ENCODE measurements at places on chromosomes 3 and 15. TPM values are rescaled to one million over a fixed set of nuclear protein-coding genes. Genes with fewer than 3 reads are reported as not detected.

Gene LMOD3
- 0.12 TPM for total RNA-seq

Gene SLC6A20
- total RNA-seq = 1.5 TPM

Gene SOX2
- total RNA-seq = 20.5 TPM

DNA sequence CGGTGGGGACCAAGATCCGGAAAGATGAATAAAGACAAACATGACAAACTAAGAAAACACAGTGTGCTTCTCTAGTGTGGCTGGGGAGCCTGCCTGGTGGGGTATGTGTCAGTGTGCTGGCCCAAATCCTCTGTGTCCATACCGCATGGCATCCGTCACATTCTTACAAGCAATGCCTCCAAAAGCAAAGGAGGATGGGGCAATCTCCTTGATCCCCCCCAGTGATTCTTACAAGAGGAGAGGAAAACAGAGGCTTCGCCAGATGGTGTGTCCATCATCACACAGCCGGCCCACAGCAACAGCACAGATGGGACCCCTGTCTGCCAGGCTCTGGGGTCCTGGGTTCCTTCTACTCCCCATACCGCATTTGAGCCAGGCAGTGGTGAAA lies 558 bp upstream of the IL17RC start:
- DNase-seq = no peak
- no peaks in the 10 kb centered on the region for H3K36me3 ChIP-seq
- H3K27me3 ChIP-seq = no peaks in the 10 kb centered on the region
- peak overlapping the region; percentile 83 for H3K27ac ChIP-seq

DNA sequence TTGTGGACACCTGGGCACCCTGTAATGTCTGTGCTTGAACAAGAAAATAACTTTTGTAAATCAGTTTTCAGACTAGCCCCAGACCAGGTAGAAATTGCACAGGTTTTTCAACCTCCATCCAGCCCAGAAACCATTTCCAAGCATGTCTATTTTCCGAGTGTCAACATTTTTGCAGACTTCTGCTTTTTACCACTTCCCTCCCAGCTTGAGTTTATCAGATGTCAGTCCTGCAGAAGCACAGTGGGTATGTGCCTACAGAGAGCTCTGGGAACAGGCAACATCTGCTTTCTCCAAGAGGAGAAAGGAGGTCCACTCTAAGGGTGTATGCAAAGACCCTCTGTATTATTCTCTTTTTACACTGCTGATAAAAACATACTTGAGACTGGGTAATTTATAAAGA lies 83.9 kb downstream of the LRRK1 start:
- H3K27me3 ChIP-seq = peaks cover 14% of the 10 kb centered on the region
- no peak overlapping the region for H3K4me3 ChIP-seq
- H3K4me1 ChIP-seq = peaks cover 18% of the 10 kb centered on the region
- H3K27ac ChIP-seq = no peak overlapping the region
- no peaks in the 10 kb centered on the region for H3K36me3 ChIP-seq
- DNase-seq = no peak

GRCh38 chr15:57559875-57560274 lies 31.8 kb upstream of the MYZAP start:
- no peak for DNase-seq
- no peaks in the 10 kb centered on the region for H3K36me3 ChIP-seq
- H3K27me3 ChIP-seq = no peaks in the 10 kb centered on the region
- H3K4me1 ChIP-seq = peaks cover 14% of the 10 kb centered on the region

GRCh38 chr3:35448121-35448520 lies 191.2 kb upstream of the ARPP21 start:
- H3K4me1 ChIP-seq = peaks cover 6% of the 10 kb centered on the region
- no peak overlapping the region for H3K4me3 ChIP-seq

GRCh38 chr3:86073799-86074198 lies 917.1 kb downstream of the VGLL3 start:
- H3K4me3 ChIP-seq = no peak overlapping the region
- no peaks in the 10 kb centered on the region for H3K36me3 ChIP-seq
- H3K4me1 ChIP-seq = no peaks in the 10 kb centered on the region
- no peak for DNase-seq
- H3K27me3 ChIP-seq = no peaks in the 10 kb centered on the region
- no peak overlapping the region for H3K27ac ChIP-seq

- no peak overlapping the region for H3K4me3 ChIP-seq
- no peak overlapping the region for H3K27ac ChIP-seq
- H3K36me3 ChIP-seq = peaks cover 31% of the 10 kb centered on the region
These were observed 231.2 kb upstream of the CTDSPL start for GRCh38 chr3:37630441-37630840.

Data from type B pancreatic cell (in vitro differentiated cells).